ENCODE measurements at places on chromosomes 7 and 10.
A peak's percentile ranks its signal among the peaks of the same experiment; 100 is the strongest.

GRCh38 chr7:44621034-44621749, 14.8 kb downstream of the OGDH start:
- DNase-seq: no peak

DNA sequence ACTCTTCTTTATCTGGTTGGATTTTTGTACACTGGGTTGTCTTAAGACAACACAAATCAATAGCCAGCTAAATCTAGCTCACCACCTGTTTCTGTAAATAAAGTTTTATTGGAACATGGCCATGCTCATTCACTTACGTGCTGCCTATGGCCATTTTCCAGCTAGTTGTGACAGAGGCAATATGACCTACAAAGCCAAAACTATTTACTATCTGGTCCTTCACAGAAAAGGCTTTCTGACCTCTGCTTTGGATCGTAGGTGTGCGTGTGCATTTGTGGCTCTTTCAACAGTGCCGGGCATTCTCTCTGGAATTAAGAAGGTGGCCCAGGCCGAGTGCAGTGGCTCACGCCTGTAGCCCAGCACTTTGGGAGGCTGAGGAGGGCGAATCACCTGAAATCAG, 45.5 kb downstream of the NRAP start:
- no peak for DNase-seq

DNA sequence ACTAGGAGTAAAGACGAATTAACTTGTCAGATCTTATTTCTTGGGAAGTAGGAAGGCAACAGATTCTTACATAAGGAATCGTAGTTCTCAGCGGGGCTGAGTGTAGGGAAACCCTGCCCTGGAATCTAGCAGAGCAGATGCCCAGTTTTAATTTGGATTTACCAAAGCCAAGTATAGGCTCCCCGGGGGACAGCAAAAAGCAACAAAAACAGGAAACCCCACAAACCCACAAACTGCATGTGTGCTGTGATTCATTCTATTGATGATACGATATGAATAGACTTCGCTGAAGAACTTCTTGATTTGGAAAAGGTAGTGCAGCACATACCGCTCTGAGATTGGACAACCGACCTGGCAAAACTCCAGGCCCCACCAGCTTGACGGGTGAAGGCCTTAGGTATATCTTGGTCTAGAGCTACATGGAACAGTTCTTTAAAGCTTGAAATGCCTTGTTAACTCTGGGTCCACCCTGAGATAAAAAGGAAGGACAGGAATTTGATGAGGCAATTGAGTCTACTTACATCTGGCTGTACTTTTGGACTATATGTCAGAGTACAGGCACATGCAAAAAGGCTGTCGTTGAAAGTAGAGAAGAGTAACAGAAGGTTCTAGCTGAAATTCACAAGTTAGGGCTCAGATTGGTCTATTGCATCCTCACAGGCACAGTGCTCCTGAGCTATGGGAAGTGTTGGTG, 49.1 kb downstream of the STRA8 start:
- DNase-seq: no peak

DNA sequence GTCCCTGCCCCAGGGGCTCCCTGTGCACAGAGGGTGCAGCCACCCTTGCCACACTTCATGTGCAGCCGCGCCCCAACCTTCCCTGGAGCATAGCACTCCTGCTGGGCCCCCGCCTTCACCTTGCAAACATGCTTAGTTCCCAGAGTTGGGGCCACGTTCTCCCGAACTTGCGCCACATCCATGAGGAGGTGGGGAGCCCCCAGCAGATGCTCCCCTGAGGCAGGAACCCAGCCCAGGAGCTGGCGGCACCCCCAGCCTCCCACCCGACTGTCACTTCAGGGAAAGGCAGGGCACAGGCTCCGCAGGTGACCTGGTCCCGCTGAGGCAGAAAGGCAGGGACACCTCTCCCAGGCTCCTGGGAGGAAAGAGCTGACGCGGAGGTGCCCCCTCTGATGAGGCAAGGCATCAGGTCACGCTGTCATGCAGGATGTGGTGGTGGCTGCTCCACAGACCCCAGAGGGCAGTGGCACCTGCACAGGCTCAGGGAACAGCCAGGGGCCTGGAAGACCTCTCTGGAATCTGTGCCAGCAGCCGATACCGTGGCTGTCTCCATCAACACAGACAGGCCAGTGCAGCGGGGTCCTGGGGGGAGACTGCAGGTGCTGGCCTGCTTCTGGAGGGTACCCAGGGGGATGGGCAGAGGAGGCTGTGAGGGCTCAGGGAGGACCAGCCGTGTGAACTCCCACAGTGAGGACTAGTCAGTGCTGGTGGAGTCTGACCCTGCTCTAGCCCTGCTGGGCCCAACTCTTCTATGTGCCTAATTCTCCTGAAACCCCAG, 221.3 kb downstream of the MAD1L1 start:
- DNase-seq: no peak

DNA sequence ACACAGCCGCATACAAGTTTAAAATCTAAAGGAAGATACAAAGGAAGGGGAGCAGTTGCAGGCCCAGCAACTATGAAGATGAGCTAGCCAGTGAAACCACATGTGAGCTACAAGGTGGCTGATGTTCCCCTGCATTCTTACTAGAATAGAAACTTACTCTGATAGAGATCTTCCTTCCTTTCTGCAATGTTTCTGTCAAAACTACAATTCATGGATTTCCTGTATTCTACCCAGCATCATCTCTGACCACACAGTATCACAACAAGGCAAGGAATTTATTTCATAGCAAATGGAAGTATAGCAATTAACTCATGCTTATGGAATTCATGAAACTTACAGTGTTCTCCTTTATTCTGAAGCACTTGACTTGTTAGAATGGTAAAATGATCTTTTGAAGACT, 68.7 kb upstream of the AASS start:
- DNase-seq: no peak

DNA sequence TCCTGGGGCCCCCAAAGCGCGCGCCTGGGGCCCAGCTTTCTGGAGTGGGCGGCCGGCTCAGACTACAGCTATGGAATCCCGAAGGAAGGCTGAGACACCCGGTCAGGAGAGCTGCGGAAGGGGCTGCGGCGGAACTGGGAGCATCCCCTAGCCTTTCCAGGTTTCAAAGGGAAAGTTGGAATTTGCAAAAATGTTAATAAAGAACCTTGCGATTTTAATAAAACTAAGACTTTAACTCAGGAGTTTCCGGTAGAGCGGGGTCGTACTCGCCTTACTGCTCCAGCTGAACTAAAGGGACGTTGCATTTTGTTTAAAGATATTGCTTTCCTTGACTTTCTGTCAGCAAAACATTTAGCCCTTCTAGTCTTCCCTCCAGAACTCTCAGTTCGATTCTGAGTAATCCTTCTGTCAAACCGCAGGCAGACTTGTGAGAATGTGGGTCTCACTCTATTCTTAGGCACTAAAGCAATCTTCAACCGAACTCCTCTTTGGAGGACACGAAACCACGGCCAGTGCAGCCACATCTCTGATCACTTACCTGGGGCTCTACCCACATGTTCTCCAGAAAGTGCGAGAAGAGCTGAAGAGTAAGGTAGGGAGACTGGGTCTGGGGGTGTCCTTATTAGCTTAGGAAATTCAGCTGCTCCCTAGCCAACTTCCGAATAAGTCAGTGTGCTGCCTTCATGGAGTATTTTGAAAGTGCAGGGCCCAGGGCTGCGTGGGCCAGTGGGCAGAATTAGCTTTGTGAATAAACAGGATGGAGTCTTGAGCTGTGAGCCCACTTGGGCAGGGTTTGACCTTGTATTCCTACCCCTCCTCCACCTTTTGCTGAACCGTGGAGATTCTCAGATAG, 1.9 kb downstream of the CYP26A1 start:
- DNase-seq: no peak

DNA sequence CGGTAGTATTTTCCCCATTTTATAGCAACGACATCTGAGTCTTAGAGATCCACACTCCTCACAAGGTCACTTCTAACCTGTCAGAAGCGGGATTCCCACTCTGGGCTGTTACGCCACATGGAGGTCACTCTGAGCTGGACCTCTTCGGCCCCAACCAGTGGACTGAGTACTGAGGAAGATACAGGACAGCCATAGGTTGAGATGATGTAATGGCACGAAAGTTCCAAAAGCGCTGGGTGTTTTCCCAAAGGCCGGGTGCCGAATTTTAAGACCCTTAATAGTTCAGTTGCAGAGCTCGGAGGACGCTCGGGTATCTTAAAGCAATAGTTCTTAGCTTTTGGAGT, 699 bp downstream of the GHITM start:
- no peak for DNase-seq

DNA sequence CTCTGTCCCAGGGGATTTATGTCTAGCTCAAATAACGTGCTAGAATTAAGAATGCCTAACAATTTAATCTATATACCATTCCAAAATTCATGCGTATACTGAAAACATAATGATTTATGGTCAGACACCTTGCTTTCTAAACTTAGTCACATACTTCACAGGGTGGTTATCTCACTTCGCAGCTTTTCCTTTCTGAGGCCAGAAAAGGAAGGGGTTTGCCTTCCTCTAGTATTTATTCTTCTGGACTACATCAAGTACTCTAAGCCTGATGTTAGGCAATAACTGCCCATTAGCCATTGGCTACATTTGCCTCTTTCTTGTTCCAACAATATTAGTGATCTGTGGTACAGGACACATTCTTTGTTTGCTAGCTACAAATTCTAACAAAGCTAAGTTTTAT, 72.6 kb upstream of the FHIP2A start:
- no peak for DNase-seq

GRCh38 chr7:50956522-50957155, 173.9 kb upstream of the GRB10 start:
- DNase-seq: no peak

GRCh38 chr10:22105270-22105669, 101.7 kb upstream of the DNAJC1 start:
- no peak for DNase-seq

DNA sequence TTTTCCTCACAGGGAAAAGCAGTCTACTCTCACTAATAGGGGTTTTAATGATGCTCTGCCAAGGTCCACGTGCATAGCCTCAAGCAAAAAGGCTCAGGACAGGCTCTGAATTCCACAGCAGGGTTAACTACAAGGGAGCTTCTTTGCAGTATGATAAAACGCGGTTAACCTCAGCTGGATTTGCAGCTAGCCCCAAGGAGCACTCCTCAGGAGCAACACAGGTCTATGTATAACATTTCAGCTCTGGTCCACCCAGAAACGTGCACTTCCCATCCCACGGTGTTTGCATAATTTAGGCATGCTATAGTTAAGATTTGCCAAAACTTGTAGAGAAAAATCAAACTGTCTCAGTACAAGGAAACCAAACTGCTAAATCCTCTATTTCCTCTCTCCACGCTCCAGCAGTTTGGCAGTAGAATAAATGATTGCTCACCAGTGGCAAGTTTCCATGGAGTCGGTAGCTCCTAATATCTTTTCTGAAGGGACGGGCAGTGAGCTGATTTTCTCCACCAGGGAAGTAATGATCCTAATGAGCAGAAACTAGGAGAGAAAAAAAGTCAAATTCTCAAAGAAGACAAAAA, 13.1 kb upstream of the ASB4 start:
- DNase-seq: no peak

DNA sequence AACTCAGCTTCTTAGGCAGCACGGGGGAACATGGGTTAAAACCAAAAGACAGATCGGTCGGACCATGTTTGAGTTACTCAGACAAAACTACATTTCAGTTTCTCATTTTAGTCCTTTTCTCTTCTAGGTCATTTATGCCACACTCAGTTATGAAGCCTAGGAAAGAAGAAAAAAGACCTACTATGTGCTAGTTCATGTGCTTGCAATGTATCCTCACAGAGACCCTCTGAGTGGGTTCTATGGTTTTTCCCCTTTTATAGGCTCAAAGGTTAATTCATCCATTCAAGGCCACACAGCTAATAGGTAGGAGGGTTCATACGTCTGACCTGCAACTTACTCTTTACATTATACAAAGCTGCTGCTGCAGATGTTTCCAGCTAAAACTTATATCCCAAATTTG, 104.7 kb upstream of the ZNF438 start:
- DNase-seq: no peak

DNA sequence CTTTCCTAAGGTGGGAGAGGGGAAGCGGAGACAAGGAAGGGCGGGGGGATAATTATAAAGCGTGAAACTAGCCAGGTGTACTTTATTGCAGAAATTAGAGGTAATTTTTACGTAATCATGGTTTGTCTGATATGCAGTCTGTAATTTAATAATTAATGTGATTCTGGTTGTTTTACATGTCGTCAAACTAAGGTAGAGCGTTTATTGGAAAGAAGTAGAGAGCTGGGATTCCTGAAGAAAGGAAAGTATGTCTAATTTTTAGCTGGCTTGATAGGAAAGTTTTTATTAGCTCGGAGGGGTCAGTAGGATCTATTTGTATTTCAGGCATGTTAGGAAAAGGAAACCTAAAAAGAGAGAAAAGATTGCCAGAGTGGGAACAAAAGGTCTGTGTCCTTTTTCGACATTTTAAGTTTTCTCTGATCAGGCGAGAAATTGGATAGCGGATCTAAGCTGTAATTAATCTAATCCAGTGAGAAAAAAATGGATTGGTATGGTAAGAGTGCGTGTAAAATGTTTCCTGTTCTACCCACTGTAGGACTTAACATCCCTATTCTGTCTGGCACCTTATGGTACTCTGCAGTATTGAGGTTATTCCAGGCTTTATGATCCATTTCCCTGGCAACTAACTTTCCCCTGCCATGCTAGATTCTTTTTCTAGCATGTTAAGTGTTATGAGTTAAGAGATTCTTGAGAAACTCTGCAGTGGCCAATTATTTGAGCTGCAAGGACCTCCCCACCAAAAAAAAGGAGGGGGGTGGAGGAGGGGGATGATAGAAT, 1.4 kb downstream of the CELF2 start:
- no peak for DNase-seq

DNA sequence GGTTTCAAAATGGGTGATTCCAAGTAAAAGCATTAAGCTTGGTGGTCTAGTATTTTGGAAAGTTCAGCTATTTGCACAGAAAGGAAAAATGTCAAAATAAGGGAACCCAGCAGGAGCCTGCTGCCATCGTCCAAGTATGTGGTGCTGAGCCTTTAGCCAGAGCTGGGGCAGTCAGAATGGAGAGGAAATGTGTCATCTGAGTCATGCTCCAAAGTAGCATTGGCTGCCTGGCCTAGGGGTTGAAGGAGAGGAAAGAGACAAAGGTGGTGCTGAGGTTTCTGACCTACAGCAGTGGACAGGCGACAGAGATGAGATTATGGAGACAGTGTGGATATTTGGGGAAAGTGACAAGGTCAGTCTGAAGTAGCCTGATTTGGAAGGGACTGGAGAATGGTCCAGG, 103.9 kb downstream of the PLCE1 start:
- DNase-seq: no peak

- no peak for DNase-seq
Observed at GRCh38 chr7:151490456-151491105, 29.1 kb downstream of the RHEB start.

DNA sequence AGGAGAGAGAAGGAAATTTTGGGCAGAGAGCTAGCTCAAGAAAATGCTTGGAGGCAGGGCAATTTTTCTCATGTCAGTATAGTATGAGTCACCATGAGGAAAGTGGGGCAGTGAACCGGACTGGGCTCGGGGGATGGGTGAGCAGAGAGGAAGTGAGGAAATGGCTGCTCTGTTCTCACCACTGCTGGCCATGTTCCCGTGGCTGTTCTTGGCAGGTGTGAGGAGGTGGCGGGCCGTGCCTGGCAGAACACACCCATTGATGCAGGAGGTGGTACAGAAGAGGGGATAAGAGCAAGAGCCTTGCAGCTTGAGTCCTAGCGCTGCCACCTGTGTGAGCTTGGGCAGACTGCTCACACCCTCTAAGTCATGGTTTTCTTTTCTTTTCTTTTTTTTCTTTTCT, 304.4 kb upstream of the LYZL1 start:
- peak; percentile 70 for DNase-seq

Data from COLO829 (cell line).